ENCODE measurements at places on chromosomes 1 and 21. TPM values are rescaled to one million over a fixed set of nuclear protein-coding genes. Genes with fewer than 3 reads are reported as not detected.

DNA sequence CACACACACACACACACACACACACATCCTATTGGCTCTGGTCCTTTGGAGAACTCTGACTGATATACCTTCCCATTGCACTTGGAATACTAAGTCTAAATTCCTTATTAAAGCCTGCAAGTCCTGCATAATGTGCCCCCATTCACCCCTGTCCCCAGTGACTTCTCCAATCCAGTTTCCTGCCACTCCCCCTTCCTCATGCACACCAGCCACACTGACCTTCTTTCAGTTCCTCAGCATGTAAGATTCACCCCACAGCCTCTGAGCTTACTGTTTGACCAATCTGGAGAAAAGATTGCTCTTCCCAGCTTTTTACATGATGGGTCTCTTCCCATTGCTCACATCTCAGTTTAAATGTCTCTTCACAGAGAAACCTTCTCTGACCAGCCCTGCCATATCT is 146.6 kb downstream of the TBX15 start:
- DNase-seq: no peak

DNA sequence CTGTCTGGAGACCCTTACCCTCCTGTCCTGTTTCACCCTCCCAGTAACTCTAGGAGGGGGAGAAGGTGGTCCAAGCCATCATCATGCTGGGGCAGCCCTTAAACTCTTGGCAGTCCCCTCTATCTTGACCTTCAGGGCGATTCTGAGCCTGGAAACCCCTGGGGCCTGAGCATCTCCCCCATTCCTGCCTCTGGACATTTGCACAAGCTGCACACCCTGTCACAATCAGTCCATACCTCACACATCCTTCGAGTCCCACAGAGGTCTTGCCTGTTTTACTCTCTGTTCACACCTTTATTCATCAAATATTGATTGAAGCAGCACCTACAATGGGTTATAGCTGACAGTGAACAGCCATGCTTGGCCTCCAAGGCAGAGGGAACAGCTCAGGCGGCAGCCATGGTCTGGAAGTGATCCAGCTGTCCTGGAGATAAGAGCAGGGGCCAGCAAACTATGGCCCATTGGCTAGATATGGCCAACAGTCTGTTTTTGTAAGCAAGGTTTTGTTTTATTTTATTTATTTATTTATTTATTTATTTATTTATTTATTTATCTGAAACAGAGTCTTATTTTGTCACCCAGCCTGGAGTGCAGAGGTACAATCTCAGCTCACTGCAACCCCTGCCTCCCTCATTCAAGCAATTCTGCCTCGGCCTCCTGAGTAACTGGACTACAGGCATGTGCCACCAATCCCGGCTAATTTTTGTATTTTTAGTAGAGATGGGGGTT is 7.1 kb upstream of the FAM131C start:
- DNase-seq: no peak

DNA sequence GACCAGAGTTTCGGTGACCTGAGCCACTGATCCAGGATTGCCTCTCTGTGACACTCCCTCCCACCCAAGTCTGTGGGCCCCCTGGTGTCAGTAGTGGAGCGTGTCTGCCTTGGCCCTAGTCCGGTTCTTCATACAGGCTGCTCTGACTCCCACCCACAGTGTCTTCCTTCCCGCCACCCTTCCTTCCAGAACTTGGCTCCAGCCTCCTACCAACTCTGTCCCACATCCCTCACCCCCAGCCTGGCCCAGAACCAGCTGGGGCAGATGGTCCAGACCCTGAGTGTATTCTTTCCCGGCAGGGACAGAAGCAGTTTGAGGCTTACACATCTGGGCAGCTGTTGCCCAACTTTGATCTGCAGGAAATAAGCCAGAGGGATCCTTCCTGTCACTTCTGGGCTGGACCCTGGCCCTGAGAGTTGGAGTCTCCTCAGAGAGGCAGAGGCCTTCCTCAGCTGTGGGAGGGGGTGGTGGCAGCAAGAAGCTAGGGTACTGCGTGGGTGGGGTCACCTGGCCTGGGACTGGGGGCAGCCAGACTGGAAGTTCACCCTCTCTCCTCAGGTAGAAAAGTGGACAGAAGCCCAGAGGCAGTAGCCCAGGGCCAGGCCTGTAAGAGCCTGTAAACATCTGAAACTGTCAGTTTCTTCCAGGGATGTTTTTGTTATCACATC is 43.1 kb upstream of the EPS8L3 start:
- DNase-seq: no peak

GRCh38 chr1:161153176-161153575 is 602 bp upstream of the UFC1 start:
- DNase-seq: no peak

DNA sequence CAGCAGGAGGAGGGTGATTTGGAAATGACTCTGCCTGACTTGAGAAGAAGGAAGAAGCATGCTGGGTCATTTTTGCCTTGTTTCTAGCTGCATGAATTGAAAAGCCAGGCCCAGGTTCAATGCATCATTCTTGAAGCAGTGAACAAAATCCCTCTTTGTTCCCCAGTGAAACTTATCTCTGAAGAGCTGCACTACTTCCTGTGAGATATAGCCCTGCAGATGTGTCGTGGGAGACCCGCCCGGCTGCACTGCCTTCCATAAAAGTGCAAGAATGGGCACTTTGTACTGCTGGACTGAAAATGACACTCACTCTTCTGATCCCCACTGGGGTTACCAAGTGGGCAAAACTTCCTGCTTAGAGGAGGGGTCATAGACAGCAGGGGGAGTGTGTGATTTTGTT is 249.2 kb upstream of the NFIA start:
- no peak for DNase-seq

TAF13 gene
- total RNA-seq: 23.2 TPM

DNA sequence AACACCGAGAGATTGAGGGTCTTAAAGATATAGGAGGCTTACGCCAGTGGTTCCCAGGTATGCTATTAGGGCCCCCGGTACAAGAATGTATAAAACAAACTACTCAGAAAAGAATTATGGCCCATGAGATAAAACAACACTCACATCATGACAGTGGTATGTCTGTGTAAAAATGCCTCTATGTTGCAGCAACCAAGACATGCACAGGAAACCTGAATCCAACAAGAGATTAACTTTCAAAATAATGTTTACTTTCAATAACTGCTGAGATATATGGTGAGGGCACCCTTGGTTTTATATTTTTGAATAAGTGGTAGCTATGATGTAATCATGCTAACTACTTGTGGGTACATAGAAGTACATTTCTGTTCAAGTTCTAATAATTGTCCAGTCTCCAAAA is 74.9 kb downstream of the PUM1 start:
- no peak for DNase-seq

PLA2G2C gene
- total RNA-seq: 0.48 TPM

ATP5PB gene
- 183 TPM for total RNA-seq

DNA sequence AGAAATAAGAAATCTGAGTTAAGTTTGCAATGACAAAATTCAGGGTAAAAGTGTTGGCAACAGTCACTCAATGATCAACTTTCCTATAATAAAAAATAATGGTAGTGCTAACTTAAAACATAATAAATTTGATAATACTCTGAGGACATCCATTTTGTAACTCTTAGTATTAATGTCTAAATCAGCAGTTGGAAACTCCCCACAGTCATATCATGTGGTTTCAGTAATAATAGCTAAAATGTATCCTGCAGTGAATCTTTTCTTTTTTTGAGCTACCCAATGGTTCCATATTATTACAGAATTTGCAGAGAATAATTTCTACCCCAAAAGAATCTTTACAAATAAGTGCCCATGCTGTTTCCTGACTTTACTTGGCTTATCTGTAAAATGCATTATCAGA is 286.7 kb downstream of the PTPRC start:
- no peak for DNase-seq

LPAR3 gene
- total RNA-seq: not detected

- DNase-seq: no peak
Observed at GRCh38 chr1:155071701-155072100, 6.9 kb upstream of the EFNA3 start.

DNA sequence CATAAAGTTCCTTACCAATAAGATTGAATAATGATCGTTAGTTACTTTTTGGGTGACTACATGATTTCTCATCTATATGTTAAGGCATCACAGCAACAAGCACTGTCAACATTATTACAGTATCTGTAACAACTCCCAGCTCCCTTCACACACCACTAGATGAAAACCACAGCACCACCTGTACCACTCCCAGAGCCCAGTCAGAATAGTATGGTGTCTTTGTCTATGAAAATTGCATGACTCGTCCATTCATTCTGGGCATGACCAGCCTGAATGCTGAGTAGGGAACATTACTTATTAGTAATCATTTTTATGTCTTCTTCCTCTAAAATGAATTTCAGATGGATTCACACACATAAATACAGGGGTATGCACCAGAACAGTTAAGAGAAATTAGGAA is 7.0 kb downstream of the OLFML2B start:
- DNase-seq: no peak

GRCh38 chr1:22325531-22326371 is 125.9 kb upstream of the ZBTB40 start:
- DNase-seq: no peak

DNA sequence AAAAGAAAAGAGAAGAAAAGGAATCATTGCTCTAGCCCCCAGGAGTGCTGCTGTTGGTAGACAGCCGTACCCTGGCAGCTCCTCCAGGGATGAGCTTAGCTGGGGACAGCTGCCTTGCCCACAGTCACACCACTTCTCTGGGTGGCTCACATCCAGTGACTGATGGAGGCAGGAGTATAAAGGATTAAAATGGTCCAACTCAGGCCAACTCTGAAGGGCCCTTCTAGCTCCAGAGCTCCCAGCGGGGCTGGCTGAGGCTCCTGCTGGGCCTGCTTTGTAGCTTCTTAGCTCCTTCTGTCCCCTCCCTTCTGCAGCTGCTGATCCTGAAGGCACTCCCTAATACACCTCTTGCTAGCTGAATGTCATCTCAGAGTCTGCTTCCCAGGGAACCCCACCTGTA is 4.4 kb downstream of the CITED4 start:
- no peak for DNase-seq

GRCh38 chr21:42411197-42411869 is 7.6 kb downstream of the UBASH3A start:
- DNase-seq: no peak

DNA sequence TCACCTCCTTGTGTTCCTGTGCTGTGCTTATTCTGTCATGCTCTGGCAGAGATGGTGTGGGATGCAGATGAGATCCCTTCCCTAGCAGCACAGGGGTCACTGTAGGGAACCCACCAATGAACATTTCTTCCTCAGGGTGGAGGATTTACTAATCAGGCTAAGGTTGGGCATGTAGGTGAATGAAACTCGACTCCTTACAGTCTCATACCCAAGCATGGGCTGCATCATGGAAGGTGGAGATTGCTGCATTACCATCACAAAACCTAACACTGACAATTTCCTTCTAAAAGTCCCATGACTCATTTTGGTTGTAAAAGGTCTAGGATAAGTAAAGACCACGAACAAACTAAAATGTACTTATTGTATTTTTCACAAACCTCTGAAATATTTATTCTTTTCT is 399.9 kb downstream of the DSCAM start:
- DNase-seq: no peak

GRCh38 chr1:56396581-56396980 is 182.8 kb downstream of the PLPP3 start:
- DNase-seq: no peak

DNA sequence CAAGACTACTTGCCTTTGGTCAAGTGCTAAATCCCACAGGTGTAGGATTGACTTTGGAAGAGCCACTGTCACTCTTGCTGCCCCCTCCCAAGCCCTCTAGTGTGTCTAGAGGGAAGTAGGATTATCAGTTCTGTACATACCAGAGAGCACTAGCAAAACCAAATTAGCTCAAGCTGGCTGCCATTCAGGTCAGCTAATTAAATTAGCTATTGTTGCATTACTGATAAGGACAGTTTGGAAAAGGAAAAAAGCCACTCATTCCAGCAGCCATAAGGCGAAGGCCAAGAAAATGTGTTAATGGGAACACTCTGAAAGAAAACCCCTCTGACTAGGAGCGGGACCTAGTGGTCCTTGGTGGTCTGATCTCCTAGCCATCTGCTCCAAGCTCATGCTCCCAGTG is 321.7 kb downstream of the PBX1 start:
- DNase-seq: no peak

GRCh38 chr1:40901886-40902852 is 40.0 kb upstream of the CITED4 start:
- DNase-seq: peak; percentile 95

- no peak for DNase-seq
Observed at GRCh38 chr1:201988601-201989000, 6.2 kb downstream of the RNPEP start.

DNA sequence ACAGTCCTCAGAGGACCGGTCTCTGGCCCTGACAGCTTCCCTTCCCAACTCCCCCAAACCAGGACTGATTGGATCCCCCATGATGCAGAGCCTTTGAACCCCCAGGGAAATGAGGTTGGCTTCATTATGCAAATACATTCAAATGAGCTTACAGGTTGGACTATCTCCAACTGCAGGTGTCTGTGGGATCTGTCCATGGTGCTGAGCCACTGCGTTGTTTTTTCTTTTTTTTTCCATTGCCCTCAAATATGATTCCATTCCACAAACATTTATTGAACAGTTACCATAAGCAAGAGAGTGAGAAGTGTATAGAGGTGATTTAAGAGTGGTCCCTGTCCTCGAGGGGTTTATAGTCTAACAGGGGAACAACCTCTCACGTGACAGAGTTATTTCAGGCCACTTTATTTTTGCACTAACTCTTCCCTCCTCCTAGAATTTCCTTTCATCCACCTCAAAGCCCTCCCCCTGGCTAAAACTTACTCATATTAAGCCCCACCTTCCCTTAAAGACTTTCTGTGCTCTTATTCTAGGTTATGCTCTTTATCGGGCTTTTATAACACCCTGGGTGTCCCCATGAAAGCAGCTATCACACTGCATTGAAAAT is 21.9 kb downstream of the DLGAP3 start:
- no peak for DNase-seq

- peak; percentile 64 for DNase-seq
Observed at GRCh38 chr21:15850645-15851044, 120.9 kb downstream of the USP25 start.
